ENCODE measurements at places on chromosomes 3 and 15. TPM values are rescaled to one million over a fixed set of nuclear protein-coding genes. Genes with fewer than 3 reads are reported as not detected.

DNA sequence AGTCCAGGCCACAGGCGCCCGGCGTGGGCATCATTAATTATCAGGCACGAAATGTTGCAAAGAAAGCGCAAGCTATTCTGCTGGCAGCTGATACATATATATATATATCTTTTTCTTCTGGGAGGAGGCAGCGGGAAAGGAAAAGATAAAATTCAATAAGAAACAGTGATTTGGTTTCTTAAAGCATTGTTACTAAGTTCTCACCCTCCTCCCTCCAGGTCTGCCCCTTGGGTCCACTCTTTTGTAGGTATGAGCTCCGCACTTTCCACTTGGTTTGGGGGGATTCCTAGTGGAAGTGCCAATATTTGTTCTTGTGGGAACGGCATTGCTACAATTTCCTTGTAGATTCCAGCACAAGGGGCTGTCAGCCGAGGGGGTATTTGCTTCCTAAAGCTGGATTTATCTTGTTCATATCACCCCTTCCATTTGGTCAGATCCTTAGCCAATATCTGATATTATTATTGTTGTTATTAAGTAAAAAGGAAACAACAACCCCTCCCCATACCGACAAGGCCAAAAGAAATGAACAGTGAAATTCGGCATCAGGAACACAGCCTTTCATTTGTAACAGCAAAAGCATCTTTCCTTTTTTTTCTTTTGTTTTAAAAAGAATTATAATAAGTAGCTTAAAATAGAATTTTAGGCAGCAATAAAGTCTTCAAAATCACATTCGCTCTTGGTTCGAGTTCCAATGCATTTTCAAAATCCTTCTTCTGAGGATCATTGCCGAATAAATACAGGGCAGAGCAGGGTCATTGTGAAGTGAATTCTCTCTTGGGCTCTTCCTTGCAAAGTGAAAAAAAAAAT is 15.6 kb downstream of the ZIC1 start:
- DNase-seq, result no peak

GRCh38 chr15:70147778-70148177 is 50.1 kb upstream of the TLE3 start:
- no peak for DNase-seq

GRCh38 chr3:44803298-44803697 is 41.7 kb downstream of the KIF15 start:
- DNase-seq, result no peak

GRCh38 chr15:69508659-69509058 is 56.0 kb downstream of the RPLP1 start:
- DNase-seq, result no peak

The KIAA1143 gene
- total RNA-seq, result 28.2 TPM

Data from NCI-H460 (cell line).